Karpas-422 (cell line): ENCODE measurements at places on chromosomes 4 and X. TPM values are rescaled to one million over a fixed set of nuclear protein-coding genes. Genes with fewer than 3 reads are reported as not detected.

Gene CDKL2
- total RNA-seq = 0.11 TPM in 1 of 2 replicates, not detected in the other

Gene ASMT
- total RNA-seq = 0.29 TPM in 1 of 2 replicates, not detected in the other

Gene SMC1A
- total RNA-seq = 15.7 and 25.0 TPM in 2 replicates

Gene SHOX
- 0.36 TPM in 1 of 2 replicates, not detected in the other for total RNA-seq

Gene RAB39B
- total RNA-seq = 9.7 and 14.3 TPM in 2 replicates

Gene MAGEA6
- 1.6 TPM in 1 of 2 replicates, not detected in the other for total RNA-seq

Gene SLC7A11
- total RNA-seq = 12.1 and 24.0 TPM in 2 replicates

Gene EREG
- total RNA-seq = not detected in 2 replicates

Gene PDE5A
- 0.07 and 0.30 TPM in 2 replicates for total RNA-seq

Gene IGFBP7
- not detected in 2 replicates for total RNA-seq

Gene TMEM165
- total RNA-seq = 118 and 165 TPM in 2 replicates

Gene LINC00632
- not detected in 2 replicates for total RNA-seq

Gene MAGEB17
- total RNA-seq = not detected in 2 replicates

Gene DCHS2
- 0.04 TPM in 1 of 2 replicates, not detected in the other for total RNA-seq

Gene ZMAT1
- 4.1 and 9.1 TPM in 2 replicates for total RNA-seq

Gene DOCK11
- 39.3 and 70.5 TPM in 2 replicates for total RNA-seq

Gene ETDA
- not detected in 2 replicates for total RNA-seq

Gene C4orf50
- 0.19 and 0.32 TPM in 2 replicates for total RNA-seq

Gene TSPAN6
- not detected in 2 replicates for total RNA-seq

Gene OR13H1
- not detected in 2 replicates for total RNA-seq
